ENCODE measurements at places on chromosomes 5 and 9.
A peak's percentile ranks its signal among the peaks of the same experiment; 100 is the strongest.

- no peak for DNase-seq
Observed at GRCh38 chr5:115588640-115589039, 13.6 kb downstream of the TICAM2 start.

- DNase-seq = no peak
Observed at GRCh38 chr5:40389591-40389990, 290.1 kb upstream of the PTGER4 start.

DNA sequence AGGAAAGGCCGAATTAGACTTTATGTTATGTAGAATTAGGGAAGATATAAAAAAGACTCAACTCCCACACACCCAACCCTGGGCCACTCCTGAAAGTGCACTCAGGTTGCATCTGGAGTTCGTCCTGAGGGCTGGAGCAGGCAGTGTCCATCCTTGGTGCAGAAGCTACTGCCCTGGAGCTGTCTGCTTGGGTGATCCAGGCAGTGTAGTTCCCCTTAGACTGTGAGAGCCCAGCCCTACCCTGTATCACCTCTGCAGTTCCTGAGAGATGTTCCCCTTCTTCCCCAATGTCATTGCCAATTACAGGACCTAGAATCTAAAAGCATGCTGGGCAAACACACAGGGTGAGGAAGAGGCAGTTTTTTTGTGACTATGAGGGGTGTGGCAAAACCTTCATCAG is 368.3 kb upstream of the ST8SIA4 start:
- DNase-seq = no peak

DNA sequence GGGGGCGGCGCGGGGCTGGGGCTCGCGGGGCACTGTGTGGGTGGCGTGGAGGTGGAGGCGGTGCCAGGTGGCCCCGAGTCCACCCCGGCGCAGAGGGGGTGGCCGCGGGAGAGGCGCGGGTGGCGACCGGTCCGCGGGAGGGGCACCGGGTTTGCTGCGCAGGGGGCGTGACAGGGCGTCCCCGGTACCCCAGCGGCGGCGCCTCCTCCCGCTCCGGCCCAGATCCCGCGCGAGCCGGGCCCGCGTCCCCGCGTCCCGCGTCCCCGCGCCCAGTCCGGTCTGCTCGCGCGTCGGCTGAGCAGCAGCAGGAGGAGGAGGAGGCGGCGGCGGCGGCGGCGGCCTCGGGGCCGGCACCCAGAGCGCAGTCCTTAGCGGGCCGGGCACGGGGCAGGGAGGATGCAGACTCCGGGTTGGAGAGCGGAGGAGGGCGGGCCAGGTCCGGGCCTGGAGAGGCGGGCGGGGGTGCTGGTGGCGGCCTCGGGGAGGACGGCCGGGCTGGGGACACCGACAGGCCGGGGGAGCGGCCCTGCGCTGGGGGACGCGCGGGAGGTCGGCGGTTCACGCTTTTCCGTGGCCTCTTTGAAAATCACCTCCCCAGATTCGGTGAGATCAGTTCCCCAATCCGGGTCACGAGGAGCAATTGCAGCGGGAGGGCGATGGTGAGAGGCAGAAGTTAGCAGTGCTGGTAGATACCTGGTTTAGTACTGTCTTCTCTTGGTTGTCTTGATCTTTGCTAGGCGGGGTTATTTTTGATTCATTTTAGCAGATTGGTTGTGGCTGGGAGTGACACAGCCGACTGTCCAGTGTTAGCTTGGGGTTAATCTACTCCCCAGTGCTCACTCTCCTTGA is 1.7 kb downstream of the TRIO start:
- DNase-seq = peak; percentile 47

GRCh38 chr9:128374221-128374675 is 3.1 kb downstream of the URM1 start:
- DNase-seq = no peak

DNA sequence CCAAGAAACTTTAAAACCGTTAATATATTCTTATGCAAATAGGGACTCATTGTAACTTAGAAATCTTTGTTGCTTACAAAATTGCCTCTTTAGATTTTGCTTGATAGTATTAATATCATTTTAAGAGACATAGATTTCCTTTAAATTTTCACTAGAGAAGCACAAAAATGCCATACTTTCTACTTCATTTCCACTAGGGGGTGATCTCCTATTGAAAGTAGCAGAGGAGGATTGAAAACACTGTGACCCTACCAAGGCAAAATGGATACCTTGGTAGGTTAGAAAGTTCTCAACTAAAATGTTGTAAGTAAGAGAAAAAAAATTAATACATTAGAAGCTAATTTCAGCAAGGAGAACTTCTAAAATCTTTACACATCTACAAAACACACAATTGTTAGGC is 204.9 kb downstream of the CHSY3 start:
- DNase-seq = no peak

- DNase-seq = no peak
Observed at GRCh38 chr5:111869681-111870080, 112.7 kb upstream of the NREP start.

DNA sequence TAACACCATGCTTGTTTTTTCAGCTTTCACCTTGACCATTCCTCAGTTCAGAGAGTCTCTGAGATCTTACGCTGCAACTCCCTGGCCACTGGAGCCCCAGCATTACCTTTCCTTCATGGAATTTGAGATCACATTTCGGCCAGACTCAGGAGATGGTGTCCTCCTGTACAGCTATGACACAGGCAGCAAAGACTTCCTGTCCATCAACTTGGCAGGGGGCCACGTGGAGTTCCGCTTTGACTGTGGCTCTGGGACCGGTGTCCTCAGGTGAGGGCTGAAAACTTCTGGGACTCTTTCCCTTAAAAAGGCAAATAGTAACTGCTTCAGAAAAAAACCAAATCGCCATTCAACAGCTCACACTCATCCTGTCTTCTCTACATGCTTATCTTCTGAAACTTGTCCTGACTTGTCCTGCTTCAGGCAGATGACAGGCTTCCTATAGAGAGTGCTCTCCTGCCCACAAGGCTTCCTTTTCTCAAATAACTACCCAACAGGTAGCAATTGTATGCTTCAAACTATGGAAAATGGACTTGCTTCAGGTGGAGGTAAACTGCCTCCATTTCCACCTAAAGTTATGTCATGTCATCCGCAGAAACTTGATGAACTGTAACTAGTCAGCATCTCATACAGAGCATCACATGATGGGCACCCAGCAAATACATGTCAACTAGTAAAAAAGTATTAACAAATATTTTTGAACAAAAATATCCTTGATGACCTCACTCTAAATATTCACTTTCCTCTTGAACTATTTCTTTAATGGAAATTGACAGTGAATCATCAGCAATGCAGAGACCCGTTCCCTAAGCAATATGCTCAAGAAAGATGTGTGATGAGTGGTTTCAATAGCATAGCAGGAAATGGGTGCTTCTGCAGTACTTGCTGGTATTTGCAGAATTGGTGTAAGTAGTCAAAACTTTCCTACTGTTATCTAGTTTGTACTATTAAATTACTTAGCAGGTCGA is 129.2 kb downstream of the LIFR start:
- no peak for DNase-seq

DNA sequence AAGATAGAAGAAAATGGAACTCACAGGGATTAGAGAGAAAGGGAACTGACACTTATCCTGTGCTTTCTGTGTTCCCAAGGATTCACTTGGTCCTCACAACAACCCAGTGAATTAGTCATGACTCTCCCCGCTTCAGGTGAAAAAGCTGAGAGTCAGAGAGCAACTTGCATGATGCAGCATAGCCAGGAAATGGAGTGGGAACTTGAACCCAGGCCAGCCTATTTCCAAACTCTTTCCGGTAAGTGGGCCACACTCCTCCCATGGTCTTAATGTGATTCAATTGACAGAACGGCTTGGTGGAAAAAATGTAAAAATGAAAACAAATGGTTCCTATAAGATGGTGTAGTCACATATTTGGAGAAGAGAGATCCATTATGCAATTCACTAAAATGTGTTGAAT is 45.9 kb upstream of the CEMIP2 start:
- no peak for DNase-seq

- no peak for DNase-seq
Observed at GRCh38 chr9:98304381-98304780, 48.9 kb upstream of the TBC1D2 start.

DNA sequence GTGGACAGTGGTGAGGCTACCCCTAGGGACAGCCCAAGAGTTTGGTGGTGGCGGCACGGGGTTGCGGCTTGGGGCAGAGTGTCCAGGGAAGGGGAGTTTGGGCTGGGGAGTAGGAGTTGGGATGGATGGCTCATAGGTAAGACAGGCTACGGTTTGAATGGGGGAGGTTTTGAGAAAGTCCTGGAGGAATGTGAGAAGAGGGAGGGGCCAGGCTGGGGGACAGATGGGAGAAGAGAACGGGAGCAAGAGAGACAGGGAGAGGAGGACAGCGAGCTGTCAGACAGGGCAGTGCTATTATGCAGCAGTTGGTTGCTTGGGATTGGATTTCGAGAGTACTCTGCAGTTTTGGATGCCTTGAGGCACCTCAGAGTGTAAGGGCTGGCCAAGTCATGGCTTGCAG is 24.5 kb downstream of the PSD2 start:
- no peak for DNase-seq
